T-cell (primary cell): ENCODE measurements at places on chromosomes 7 and 10. TPM values are rescaled to one million over a fixed set of nuclear protein-coding genes. Genes with fewer than 3 reads are reported as not detected.

Gene CASD1
- 28.2 TPM for total RNA-seq

Gene FKBP6
- total RNA-seq: not detected

Gene HYAL4
- total RNA-seq: not detected

Gene TMEM184A
- total RNA-seq: 0.38 TPM
